Activated CD4-positive, alpha-beta T cell treated with anti-CD3 and anti-CD28 coated beads for 24 hours (primary cell): ENCODE measurements at places on chromosomes 1 and 21.

- DNase-seq = peak; percentile 5
Observed at GRCh38 chr1:36924282-36924811, 110.0 kb downstream of the GRIK3 start.

DNA sequence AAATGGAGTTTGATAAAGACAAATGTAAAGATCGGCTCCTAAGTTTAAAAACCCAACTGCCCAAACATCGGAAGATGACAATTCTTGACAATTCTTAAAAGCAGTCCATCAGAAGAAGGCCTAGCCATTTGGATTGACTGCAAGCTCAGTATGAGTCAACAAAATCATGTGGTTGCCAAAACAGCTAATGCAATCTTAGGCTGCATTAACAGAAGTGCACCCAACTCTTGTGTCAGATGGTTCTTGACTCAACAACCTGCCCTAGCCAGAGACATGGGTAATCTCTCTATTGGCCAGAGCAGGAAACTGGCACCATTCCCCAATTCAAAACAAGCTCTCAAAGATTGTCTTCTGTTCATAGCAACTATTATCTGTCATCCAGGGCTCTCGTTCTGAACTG, 9.9 kb upstream of the NCF2 start:
- no peak for DNase-seq

DNA sequence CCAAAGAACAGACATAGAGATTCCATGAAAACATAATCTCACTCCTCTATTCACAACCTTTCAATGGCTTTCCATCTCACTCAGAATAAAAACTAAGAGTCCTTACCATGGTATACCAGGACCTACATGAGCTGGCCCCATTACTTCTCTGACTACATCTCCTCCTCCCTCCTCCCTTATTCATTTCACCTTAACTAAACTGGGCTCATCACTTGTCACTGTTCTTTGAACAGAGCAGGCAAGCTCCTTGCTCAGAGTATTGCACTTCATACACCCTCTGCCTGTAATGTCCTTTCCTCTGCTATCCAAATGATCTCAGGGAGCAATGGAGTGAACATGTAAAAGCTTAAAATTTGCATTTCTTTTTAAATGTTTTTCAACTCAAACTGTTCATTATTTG, 142.0 kb downstream of the MRPL39 start:
- no peak for DNase-seq

- no peak for DNase-seq
Observed at GRCh38 chr1:174352117-174352516, 95.6 kb upstream of the GPR52 start.

- no peak for DNase-seq
Observed at GRCh38 chr1:74205266-74205665, 7.2 kb downstream of the FPGT start.

DNA sequence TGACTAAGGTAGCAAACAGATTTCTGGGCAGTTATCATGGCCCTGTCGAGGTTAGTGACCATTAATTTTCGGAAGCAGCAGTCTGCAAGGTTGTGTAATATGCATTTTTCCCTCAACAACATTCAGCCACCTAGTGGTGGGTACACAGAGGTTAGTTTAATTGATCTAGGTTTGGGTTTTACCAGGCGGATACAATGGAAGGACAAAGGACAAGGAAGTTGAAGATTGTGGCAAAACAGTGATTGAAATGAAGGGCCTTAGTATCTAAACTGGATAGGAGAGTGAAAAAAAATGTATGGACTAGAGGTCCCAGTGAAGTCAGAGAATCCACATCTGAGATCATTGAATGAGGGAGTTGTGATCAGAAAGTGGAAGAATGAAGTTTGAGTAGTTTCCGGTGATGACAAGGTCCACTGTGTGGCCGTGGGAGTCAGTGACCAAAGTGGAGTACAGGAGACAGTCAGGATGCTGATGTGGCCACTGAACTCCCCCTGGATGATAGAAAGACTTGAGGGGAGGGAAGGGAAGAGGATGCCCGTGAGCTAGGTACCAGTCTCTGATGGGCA, 2.8 kb downstream of the ARMH1 start:
- no peak for DNase-seq

- no peak for DNase-seq
Observed at GRCh38 chr1:219076326-219076937, 97.2 kb upstream of the LYPLAL1 start.

GRCh38 chr1:97573553-97573952, 347.3 kb downstream of the DPYD start:
- no peak for DNase-seq

DNA sequence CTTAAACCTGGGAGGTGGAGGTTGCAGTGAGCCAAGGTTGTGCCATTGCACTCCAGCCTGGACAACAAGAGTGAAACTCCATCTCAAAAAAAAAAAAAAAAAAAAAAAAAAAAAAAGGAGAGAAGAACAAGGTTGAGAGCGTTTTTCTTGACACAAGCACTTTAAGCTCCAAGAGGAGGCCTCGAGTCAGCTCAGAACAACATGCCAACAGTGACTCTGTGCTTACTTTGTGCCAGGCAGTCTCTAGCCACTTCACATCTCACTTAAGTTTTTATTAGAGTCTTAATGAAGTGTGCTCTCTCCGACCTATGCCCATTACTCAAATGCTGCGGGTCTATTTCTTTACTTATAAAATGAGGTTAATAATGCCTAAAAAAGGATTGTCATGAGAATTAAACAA, 13.0 kb downstream of the ATP1A1 start:
- no peak for DNase-seq

- no peak for DNase-seq
Observed at GRCh38 chr1:150477733-150478132, 9.5 kb upstream of the TARS2 start.

- DNase-seq = no peak
Observed at GRCh38 chr1:175195281-175195680, 2.7 kb upstream of the KIAA0040 start.

DNA sequence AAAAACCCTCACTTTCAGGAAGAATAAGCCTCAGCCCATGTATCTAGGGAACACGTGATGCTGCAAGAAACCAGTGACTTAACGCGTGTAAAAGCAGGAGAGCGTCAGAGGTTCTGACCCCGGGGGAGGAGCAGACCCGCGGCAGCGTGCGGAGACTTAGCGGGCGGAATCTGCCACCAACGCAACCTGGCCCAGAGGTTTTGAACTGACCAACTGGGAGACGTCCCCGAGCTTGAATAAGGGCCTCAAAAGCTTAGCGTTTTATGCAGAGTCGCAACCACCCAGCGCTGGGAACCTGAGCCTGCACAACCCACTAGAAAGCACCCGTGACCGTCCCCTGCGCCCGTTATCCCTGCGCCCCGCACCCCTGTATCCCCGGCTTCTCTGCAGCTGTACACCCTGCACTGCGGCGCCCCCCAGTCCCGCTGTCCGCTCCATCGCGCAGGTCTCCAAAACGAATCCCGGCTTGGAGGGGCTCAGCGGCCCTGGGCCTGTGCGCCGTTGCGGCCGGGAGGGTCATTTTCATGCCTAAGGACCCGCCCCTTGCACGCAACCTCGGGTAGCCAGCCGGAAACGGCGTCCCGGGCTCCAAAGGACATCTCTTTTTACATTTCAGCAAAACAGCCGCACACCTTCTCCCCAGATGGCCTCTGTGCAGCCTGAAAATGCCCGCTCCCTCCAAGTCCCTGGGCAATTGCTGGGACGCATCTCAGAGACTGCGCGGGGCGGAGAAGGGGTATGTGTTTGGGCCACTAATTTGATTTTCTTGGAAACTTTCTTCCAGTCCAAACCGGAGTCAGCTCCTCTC, 29.4 kb upstream of the TRIM17 start:
- no peak for DNase-seq

DNA sequence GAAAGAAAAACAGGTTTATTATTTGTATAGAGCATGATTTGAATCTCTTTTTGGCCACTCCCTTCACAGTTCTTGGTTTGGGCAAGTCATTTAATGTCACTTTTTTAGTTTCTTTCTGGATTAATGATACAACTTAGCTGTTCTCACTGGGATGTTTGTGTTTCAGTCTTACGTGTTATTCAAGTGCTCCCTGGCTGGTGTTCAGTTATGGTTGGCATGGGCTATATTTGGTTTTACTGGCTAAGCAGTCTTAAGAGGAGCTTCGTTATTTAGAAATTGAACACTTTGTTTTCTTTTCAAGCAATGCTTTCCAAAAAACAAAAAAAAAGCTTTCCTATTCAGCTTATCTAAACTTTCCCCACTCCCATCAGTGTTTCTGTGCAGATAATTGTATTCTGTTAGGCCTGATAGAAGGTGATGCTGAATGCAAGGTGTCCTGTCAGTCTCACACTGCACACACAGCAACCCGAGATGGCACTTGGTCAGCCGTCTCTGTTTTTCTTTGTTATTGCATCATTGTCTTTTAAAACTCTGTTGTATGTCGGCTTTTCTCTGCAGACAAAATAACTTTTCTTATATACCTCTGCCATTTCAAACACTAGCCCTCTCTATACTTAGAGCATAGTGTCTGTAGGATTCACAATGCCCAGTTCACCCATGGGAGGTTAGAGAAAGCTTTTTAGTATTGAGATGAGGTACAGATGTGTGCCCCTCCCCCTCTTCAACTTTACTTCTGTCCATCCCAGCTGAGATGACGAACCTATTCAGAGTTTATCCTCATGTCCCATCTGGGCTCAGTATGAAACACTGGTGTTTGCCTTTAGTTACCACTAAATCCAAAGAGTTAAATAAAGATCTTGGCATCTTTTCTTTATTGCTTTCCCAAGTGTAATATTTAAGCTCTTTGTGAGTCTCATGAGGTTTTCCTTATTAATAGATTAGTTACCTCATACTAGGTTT, 80.2 kb downstream of the VPS13D start:
- DNase-seq = no peak

- DNase-seq = no peak
Observed at GRCh38 chr1:77824079-77824478, 44.6 kb downstream of the MIGA1 start.

- DNase-seq = no peak
Observed at GRCh38 chr1:9555942-9556341, 16.7 kb downstream of the SLC25A33 start.

DNA sequence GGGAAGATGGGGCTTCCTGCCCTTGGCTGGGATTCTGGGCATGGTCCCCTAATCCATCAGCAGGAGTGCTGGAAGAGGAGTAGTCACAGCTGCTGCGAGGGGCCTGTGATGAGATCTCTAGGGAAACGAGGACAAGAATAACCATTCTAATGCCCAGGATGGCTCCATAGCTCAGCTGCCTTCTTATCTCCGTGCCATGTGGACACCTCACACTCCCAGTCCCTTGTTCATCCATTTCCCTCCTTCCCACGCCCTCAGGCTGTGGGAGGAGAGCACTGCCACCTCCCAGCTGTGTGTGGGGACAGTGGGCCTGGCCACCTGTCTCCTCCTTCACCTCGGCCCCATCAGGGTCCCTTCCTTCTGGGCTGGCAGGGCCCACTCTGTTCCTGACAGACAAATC, 16.1 kb upstream of the ETV3 start:
- DNase-seq = no peak
